Activated T-cell treated with anti-CD3 and anti-CD28 coated beads for 48 hours (primary cell): ENCODE measurements at places on chromosomes 12 and 14.

GRCh38 chr12:43111608-43112007 is 440.4 kb downstream of the ADAMTS20 start:
- DNase-seq, result no peak

GRCh38 chr14:104316121-104316722 is 177.8 kb downstream of the KIF26A start:
- no peak for DNase-seq

- DNase-seq, result peak; percentile 22
Observed at GRCh38 chr12:64824500-64825142, at the start of gene TBC1D30. Gene TBC1D30 (plus strand): TSS chr12:64824647. CDS start chr12:64824880, 233 bp downstream.

- no peak for DNase-seq
Observed at GRCh38 chr14:63833728-63834127, 19.1 kb upstream of the SYNE2 start.

GRCh38 chr12:88816201-88816600 is 235.9 kb upstream of the KITLG start:
- no peak for DNase-seq

DNA sequence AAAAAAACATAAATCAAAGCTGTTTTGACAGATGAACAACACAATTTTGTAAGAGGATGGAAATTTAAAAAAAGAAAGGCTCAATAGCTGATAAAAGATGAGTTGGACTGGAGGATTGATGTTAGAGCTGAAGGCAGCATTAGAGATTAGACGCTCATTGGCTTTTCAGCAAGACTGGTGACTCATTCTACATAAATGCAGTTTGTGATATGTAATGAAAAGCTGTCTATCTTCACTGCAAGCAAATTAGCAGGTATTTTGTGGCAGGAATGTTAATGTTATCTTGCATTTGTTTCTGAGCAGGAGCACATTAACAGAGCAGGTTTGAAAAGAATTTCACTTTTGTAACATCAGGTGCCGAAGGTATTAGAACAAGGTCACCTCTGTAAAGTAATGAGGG is 442.7 kb upstream of the NOVA1 start:
- DNase-seq, result no peak

GRCh38 chr12:109510196-109510595 is 32.8 kb downstream of the UBE3B start:
- DNase-seq, result no peak

- DNase-seq, result no peak
Observed at GRCh38 chr12:122955156-122955555, 11.1 kb downstream of the ABCB9 start.

DNA sequence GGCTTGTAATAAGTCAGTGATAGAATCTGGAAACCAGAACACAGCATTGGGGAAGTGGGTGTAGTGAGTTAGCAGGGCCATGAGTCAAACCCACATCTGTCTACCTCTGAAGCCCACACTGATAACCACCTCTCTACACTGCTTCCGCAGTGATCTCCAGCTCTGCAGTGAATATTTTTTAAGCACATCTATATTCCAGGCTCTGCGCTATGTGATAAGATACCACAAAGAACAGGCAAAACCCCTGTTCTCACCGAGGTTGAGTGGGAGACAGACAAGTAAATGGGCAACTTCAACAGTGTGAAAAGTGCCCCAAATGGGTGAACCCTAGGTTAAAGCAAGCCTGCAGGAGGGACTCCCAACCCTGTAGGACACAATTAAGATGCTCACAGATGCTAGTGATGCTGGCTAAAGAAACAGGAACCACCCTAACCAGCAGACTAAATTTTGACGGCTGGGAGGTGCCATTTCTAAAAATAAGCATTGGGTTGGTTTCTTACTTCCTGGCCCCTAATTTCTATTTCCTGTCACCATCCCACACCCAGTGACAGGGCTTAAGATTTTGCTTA is 375.0 kb downstream of the DPF3 start:
- peak; percentile 21 for DNase-seq

DNA sequence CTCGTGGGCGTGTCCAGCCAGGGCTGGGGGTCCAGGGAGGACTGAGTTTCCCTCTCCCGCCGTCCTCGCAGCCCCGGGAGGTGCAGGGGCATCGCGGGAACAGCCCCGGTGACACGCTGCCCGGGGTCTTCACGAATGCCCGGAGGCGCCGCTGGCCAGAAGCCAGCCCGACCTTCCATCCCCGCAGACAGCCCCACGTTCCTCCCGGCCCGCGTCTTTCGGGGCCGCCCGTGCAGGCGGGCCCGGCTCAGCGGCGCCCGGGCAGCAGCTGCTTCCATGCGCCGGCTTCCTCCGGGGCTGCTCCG is 827 bp upstream of the TEDC1 start:
- no peak for DNase-seq

GRCh38 chr14:51473808-51474565 is 177.7 kb upstream of the FRMD6 start:
- DNase-seq, result no peak

GRCh38 chr12:48977290-48978281 is 536 bp upstream of the WNT1 start:
- peak; percentile 83 for DNase-seq

- no peak for DNase-seq
Observed at GRCh38 chr12:14775636-14775980, 27.7 kb downstream of the WBP11 start.

GRCh38 chr12:68823696-68824095 is 15.7 kb downstream of the MDM2 start:
- DNase-seq, result no peak

DNA sequence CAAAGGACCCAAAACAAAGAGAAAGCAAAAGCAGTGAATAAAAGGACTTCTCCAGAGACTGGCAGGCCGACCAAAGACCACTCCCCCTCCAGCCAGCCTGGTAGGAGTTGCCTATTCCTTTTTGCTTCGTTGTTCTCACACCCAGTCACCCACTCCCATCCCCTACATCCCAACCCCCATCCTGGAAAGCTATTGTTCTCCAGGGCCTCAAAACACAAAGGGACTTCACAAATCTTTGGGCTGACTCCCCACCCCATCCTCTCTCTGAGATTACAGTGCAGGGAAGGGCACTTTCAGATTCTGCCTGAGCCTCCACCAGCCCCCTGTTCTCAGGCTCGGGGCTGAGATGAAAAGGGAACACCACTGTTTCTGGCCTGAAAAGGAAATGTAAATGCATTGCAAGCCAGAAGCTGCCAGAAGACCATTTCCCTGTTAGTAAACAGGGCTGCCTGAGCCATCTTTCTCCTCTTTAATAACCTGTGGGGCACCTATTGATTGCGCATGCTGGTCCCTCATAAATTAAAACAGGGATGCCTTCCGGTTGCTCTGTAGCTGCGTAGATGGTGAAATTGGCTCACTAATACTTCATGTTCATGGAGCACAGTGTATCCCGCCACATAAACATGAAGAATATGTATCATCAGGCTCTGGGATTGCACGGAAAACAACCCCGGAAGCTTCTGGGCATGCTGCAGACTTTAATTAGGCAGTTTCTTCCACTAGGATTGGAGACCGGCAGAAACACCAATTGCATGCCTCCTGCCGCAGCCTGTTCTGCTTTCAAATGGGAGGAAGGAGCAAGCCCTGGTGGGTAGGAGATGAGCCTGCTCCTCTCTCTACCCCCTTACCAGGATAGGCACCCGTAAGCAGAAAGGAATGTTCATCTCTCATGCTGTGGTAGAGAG is 130.3 kb upstream of the FUT8 start:
- DNase-seq, result no peak

DNA sequence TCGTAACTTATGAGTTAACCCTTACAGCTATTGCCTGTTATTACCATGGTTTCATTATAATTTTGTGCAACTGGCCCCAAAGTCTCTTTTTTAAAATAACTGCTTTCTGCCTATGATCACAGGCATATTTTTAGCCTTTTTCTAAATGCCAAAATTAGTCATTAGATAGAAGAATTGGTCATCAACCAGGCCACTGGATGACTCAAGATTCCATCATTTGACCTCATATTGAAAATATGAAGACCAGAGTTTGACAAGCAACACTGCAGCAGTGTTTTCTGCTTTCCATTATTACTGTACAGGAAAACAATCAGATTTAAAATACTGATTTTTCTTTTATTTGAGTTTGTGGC is 54.7 kb upstream of the OTOGL start:
- no peak for DNase-seq

DNA sequence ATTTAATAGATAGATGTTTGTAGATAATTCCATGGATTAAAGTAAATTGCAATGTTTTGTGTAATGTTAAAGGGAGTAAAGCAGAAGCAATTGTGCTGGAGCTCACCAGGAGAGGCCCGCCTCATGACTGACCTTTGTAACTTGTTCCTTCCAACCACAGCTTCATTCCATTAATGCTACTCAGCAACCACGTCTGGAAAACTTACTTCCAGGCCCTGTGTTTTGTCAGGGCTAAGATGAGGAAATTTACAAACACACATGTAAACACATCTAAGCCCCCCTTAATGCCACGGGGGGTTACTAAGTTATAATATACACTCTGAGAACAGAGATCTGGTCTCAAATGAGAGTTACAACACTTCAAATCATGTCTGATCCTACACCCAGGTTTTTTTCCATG is 12.4 kb downstream of the LUM start:
- DNase-seq, result no peak

GRCh38 chr12:25712169-25712568 is 159.1 kb upstream of the LMNTD1 start:
- DNase-seq, result no peak
